ENCODE measurements at places on chromosomes 5 and 9. TPM values are rescaled to one million over a fixed set of nuclear protein-coding genes. Genes with fewer than 3 reads are reported as not detected.

Gene GPBP1
- total RNA-seq = 76.4 TPM

Gene PANK3
- total RNA-seq = 57.4 TPM

Gene CDKN2A
- 32.9 TPM for total RNA-seq

Gene SLC34A3
- total RNA-seq = not detected

Gene CNTNAP3B
- not detected for total RNA-seq

Gene ADCY2
- total RNA-seq = not detected

Gene SELENOP
- total RNA-seq = not detected

Gene GALNT12
- total RNA-seq = 8.8 TPM

Gene SUSD3
- 59.6 TPM for total RNA-seq

Gene UGCG
- total RNA-seq = 25.4 TPM

Gene SLC23A1
- 1.5 TPM for total RNA-seq

Measured in activated CD8-positive, alpha-beta T cell treated with anti-CD3 and anti-CD28 coated beads, Interleukin-2, amount 10 ng/mL, durations not matched to agents 7 days and 5 days (primary cell).